Fibroblast of lung (primary cell): ENCODE measurements at places on chromosomes 2 and 18.

- DNase-seq: no peak
These were observed 29.5 kb downstream of the TNP1 start for GRCh38 chr2:216830346-216830745.

GRCh38 chr18:255171-255570 is 12.7 kb downstream of the THOC1 start:
- DNase-seq: no peak

DNA sequence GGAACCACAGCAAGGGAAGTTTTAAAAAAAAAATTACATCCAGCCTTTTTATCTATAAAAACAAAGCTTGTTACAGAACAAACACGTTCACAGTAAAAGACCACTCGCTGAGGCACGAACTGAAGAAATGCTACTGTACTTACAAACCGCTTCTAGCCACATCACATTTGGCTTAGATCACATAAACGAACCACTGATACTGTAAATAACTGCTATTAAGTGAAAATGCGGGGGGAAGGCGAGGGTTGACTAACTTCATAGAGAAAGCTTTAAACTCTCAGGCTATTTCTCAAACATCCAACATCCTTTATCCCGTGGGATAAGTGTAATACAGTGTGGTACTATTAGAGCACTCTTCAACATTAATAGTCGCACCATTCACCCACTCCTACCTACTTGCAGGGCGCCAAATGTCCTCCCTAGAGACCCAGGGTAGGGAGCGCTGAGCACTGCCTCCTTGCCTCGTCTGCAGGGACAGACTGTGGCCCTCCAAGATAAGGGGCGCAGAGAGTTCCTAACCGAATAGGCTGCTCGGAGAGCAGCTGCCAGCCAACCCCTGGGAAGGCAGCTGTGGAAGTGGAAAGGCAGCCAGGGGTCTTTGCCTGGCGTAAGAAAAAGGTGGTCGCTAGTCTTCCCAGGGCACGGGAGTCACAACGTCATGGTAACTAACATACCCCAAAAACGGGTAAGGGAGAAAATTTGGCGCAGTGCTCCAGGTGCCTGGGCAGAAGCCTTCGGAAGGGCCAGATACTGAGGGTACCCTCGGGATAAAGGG is 854 bp downstream of the GPR155 start:
- peak; percentile 25 for DNase-seq

DNA sequence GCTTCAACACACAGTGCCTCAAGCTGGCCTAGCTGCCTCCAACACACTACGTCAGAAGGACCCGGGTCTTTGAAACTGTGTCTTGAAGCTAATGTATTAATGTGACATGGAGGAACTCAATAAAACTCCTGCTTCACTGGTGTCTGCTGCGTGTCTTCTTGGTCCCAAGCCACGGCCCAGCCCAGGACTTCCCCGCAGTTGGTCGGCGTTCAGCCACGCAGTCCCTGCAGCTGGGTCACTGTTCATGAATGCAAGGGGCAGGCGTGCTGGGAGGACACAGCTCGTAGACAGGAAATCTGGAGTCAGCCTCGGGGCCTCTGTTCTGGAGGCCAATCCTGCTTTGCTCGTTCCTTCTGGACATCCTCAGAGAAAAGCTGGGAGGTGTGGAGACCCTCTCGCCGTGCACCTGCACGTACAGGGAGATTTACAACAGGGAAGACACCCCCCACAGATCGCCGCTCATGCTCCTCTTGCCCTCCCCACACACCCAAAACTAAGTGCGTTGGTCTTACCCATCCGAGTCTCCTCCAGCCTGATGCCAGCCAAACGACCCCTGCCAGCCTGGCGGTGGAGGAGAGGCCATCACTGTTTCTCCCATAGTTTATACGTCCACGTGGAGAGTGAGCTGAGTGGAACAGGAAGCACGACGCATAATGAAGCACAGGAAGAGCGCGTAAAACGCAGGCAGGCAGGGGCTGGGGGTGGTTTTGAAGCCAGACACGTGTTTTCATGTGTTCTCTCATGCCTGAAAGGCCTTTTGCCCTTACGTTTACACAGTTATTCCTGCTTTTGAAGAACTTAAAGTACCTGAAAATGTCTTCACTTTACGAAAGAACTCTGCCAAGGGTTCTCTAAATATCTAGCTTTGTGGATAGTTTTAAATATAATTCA is 39.7 kb downstream of the ADI1 start:
- DNase-seq: no peak

DNA sequence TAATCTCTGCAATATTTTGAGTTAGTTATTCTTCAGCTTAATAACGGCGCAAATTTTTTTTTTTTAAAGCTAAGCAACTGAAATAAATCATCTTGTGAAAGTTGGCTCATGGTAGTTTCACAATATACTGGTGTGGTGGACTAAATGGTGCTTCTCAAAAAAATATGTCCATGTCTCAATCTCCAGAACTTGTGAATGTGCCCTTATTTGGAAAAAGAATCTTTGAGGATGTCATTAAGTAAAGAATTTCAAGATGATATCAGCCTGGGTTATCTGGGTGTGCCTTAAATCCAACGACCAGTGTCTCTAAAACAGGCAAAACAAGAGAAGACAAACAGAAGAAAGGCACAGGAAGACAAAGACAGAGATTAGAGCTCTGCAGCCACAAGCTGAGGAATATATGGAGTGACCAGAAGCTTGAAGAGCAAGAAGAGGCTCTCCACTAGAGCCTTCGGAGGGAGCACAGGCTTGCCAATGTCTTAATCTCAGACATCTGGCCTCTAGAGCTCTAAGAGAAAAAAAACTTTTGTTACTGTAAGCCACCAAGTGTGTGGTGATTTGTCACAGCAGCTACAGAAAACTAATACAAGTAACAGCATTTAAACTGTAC is 71.4 kb downstream of the HNMT start:
- peak; percentile 32 for DNase-seq

DNA sequence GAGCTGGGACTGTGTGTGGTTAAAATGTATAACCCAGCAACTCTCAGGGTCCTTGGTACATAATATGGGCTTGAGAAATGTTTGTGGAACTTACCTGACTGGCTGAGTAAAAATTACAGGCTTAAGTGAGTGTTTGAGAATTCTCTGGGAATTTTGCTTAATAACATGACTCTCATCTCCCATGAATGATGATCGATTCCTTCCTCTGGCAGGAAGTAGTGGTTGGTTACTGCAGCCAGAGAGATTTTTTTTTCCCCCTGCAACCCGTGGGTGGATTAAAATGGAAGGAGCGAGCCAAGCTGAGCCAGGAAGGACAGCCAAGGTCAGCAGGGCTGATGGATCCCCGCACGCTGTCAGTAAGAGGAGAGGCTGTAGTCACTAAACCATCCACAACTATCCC is 40.6 kb upstream of the RFX8 start:
- peak; percentile 89 for DNase-seq

DNA sequence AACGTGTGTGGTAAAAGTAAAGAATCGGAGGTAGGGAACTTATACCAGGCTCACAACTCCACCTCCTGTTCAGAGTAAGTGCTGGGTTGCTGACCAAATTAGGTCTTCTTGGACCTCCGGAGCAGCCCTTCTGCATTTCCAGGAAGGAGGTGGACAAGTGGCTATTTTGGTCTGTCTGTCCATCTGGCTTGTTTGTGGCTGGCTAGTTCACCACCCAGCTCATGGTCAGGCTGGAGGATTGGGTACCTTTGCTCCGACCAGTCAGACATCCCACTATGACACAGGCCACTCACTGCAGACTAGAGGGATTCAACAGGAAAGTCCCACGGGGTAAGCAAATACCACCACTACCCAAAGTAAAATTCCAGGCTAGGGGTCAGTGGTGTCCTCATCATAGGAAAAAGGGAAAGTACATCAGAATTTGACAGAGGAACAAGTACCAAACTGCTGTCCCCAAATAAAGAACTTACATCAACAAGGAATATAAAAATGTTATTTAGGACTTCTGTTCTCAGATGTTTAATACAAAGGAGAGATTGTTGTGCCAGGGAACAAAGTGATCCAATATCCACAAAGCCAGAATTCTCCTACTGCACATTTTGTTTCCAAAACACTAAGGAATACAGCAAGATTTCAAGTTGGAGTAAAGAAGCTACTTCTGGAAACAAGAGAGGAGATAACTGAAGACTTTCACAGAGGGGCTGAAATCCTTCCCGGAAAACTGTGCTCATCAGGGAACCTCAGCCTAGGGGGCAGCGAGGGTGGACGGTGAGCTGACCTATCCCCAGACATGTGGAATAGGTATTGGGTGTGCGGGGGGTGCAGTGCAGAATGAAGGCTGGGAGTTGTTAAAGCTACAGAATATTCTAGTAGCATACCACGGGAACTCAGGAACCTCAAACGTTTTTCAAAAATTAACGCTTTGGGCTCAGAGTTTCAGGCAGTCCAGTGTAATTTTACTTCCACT is 56.9 kb downstream of the BCL2 start:
- no peak for DNase-seq

GRCh38 chr2:5077479-5078089 is 614.6 kb upstream of the SOX11 start:
- peak; percentile 6 for DNase-seq

- no peak for DNase-seq
These were observed 93.8 kb downstream of the ITGB1BP1 start for GRCh38 chr2:9329497-9329896.

DNA sequence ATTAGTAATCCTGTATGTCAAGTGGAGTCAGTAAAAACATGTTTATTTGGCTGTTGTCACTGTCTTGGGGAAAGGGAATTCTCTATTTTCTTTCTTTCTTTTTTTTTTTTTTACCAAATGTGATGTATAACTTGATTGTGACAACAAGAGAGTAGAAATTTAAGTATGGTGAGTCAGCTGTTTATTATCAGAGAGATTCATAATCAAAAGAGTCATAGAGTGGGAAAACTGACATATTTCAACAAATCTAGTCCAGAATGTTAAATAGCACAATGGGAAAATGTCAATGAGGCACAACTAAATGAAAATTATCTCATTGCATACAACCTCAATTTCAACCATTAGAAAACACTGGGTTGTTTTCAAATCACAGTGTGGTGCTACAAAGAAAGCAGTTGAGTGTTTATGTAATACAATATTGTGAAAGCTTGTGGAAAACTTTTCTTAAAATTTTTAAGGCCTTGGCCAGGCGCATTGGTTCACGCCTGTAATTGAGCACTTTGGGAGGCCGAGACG is 111.9 kb upstream of the DTNA start:
- no peak for DNase-seq

- DNase-seq: no peak
These were observed 28.6 kb upstream of the TMEM87B start for GRCh38 chr2:112026509-112026908.

- no peak for DNase-seq
These were observed 559.3 kb upstream of the CDH2 start for GRCh38 chr18:28736223-28736622.

GRCh38 chr18:7459851-7460770 is 107.0 kb upstream of the PTPRM start:
- DNase-seq: no peak

- DNase-seq: no peak
These were observed 233.7 kb downstream of the DSEL start for GRCh38 chr18:67282796-67283195.

GRCh38 chr2:3194828-3195227 is 182.8 kb downstream of the EIPR1 start:
- no peak for DNase-seq

DNA sequence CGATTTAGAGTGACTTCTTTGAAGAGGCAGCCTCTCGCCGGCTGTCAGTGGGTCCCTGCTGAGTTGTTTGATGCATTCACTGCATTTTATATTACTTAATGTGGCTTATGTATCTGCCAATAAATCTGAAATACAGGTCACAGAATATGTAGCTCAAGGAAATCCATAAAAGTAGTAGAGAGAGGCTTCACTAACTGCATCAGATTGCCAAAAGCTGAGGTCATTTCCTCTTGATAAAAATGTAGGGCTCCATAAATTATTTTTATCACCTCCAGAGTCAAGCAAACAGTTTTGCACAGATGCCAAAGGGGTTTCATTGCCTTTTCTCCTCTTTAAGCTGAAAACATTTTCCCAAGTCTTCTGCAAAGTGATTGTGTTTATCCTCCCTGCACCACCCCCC is 36.5 kb upstream of the CCDC93 start:
- DNase-seq: peak; percentile 38

DNA sequence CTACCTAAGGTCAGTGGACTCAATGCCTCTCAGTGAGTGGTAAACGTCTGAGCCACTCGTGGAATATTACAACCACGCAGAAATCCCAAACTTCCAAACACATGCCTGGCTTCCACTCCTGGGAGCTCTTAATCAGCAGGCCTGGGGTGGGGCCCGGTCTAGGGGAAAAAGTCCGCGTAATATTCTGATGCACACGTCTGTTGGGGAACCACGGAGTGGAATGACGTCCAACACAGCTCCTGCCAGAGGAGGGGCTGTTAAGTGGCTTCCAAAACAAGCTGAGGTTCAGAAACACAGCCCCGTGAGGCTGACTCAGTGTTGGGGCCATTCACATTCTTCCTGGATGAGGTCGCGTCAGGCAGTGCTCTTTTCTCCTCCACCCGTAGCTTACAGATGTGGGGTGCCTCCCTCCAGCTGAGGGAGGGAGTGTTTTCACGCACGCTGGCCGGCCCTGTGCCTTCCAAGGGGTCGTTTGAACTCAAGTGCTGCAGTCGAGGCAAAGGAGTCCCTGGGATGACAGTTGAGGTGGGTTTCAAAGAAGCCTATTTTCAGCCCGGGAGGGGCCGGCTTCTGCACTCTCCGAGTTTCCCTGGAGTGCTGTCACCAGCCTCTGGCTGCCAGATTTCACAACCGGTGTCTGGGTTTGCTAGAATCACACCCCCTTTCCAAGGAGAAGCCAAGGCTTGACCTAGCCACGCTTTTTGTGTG is 73.1 kb downstream of the ACKR3 start:
- DNase-seq: peak; percentile 100

GRCh38 chr2:60581433-60582282 is 28.2 kb upstream of the BCL11A start:
- DNase-seq: peak; percentile 23

DNA sequence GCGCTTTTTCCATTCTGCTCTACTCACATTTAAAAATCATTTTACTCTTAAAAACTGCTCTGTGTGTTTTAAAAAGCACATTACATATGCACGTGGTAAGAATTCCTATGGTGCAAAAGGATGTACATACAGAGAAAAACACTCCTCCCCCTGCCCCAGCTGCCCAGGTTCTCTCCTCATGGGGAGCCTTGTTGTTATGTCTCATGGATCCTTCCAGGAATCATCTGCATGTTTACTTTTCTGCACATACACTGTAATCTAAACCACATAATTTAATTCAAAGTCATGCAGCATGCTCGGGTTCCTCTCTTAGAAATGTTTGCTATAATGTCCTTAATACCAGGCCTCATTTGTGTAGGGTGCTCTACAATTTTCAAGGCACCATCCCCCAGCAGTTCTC is 243.3 kb downstream of the LOXHD1 start:
- DNase-seq: no peak

- peak; percentile 88 for DNase-seq
These were observed 25.2 kb upstream of the LCLAT1 start for GRCh38 chr2:30421604-30422443.

GRCh38 chr18:50042611-50043010 is 152.3 kb downstream of the MYO5B start:
- no peak for DNase-seq

DNA sequence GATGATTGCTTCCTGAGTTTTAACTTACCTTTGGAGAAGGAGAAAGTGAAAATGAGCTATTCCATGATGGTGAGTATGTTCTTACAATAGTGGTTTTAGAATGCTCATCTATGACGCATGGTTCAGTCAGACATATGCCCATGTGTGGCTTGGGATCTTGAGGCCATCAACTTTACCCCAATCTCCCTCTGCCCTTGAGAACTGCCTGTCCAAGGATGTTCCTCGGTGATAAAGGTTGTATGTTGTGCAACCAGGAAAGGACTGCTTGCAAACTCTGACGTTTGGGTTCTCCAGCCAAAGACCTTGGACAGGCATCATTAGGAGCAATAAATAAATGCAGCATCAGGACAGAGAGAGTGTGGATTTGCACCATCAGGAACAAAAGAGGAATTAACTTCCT is 165.0 kb downstream of the ZEB2 start:
- DNase-seq: peak; percentile 37
